ENCODE measurements at places on chromosomes 7 and 10.

DNA sequence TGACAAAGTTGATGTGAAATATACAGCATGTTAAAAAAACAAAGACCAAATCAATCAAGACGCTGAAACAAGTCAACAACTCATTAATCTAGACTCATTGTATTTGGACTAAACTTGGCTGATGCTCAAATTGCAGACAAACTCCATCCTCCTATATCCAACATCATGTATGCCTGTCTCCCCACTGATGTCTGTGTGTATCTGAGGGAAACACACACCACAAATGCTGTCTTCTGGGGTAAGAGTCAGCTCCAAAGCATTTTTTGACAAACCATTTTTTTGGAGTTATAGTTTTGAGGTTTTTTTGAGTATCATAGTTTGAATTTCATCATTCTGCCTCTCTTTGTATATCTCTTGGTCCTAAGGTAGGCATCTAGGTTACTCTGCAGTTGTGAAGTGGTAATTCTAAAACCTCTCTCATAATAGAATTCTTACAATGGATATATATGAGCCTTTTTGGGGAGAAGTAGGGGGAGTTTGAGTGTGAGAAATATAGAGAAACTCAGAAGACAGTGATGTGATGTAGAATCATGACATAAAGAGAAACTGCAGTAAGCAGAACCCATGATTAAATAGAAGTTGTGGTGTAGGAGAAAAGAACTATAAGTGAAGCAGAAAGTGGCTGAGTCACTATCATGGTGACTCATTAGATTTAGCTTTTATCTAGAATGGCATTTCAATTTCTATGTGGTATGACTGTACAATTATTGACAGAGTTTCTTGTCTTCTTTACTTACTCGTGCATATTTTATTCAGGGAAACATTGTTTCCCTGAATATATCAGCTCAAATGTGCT is 1531.1 kb upstream of the LRRTM3 start:
- no peak for DNase-seq

DNA sequence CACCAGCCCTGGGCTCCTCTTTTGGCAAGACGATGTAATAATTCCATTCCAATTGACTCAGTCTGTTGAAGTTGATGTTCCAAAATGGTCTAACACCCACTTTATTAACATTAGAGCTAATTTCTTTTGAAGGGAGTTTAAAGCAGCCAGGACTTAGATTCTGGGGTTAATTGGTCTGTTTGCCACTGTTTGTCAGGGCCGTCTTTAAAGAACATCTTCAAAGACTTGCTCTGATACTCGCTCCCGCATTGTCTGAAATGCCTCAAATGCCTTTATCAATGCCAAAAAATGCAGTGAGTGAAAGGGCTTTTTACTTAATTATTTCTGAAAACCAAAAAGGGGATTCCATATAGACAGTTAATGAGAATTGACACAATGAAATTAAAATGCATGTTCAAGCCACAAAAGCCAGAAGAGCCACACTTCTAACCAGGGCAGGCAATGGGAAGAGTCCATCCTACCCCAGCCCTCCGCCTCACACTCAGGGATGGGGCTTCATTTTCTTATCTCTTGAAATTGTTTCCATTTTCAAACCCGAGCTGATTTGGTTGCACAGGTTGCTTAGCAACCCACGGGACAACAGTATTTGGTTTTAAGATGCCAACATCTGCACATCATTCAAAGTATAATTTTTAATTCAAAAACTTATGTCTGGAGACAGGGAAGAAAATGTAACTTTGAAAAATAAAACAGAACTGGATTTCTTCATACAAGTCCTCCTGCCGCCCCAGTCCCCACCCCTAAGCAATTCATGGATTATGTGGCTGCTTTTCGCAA is 163.0 kb downstream of the FGFR2 start:
- DNase-seq: no peak

DNA sequence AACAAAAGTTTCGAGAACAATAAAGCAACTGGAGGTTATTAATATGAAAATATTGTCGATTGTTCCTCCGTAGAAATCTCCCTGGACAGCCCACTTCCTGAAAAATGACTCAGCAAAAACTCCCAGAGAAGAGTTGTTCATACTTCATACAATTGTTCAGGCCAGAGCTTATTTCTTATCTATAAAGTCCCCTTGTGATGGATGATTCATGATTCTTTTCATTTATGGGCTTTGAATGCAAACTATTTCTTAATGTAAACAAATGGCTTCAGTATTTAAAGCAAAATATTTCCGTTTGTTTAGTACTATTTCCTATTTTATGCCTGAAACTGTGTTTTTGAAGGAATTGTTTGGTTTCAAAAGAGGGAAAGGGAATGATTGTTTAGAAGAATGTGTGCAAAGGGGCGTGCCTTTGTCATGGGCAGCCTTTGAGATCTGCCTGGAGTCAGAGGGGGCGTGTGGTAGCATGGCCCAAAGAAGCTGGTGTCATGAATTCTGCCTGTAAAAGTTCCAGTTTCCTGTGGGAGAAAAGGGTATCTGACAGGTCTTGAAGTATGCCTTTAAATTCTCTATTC is 26.2 kb upstream of the EXOC6 start:
- no peak for DNase-seq

GRCh38 chr7:128735436-128735835 is 3.7 kb upstream of the CALU start:
- DNase-seq: no peak
